ENCODE measurements at places on chromosomes 16 and 17.

- no peak for DNase-seq
These were observed 664 bp downstream of the HBQ1 start for GRCh38 chr16:180681-181564.

- DNase-seq, result no peak
These were observed 39.6 kb upstream of the RCVRN start for GRCh38 chr17:9944704-9945103.

DNA sequence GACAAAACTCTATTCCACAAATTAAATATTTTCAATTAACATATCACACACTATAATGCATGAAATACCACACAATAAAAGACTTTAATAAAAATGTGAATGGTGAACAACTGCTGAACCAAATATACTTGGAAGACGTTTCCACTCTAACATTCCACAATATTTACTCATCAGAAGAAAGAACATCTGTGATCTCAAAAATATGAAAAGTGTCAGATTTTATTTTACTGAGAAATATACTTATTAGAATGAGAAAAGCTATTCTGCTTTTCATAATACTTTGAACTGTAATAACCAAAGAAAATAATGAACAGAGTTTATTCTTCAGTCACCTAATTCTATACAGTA, 181.8 kb upstream of the AXIN2 start:
- no peak for DNase-seq

DNA sequence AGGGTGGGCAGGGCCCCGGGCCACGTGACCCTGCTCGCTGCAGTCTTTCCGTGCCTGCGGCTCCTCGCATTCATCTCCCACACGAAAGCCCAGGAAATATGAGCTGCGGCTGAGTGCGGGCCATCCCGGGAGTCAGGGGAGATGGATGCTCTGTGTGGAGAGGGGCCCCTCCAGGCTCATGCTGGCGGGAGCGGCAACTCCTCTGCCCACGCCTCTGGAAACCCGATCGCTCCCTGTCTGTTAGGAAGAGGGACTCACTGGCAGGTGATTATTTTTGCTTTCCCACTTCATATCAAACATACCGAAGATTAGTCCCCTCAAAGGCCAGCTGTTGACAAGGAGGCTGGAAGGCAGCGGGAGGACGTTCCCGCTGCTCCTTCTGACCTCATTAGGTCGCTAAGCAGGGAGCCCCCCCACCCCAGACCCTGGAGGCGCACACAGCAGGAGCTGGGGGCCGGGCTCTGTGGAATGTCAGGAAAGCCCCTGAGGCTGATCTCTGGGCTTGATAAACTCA, 228.5 kb downstream of the FOXL1 start:
- no peak for DNase-seq

GRCh38 chr17:36943250-36944191, 5.2 kb upstream of the AATF start:
- no peak for DNase-seq

DNA sequence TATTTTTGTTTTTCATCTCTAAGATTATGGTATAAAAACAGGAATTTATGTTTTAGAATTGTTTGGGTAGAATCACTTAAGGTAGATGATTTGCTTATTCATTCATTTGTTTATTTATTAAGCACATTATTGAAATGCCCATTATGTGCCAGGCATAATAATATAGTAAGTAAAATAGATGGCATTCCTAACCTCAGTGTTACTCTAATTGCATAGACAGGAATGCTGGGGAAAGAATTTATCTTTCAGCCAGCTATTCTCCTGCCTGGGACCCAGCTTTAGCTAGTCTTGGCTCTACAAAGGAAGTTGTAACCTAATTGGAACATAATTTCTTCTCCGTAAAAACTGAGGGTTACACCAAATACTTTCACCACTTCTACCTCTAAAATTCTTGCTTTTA, 44.6 kb downstream of the NFAT5 start:
- no peak for DNase-seq

DNA sequence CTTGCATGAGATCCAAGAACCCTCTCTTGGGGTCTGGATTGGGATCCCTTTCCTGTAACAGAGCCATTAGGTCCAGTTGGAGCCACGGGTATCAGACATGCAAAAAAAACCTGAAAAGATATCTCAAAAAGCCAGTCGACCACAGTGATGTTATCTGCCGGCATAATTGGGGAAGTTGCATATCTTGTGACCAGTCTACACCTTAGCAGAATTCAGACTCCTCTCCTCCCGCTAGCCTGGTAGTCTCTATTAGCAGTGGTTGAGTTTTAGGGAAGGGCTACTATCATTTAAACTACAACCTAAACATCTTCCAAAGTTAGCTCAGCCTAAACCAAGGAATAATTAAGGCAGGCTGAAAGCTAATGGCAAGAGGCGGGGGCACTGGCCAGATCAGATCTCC, 16.2 kb upstream of the PSMD7 start:
- no peak for DNase-seq

Data from stimulated activated naive B cell treated with anti-CD40 and anti-IgM and Interleukin-4, amounts not matched to agents 10 μg/mL and 1 μg/mL and 100 μg/mL, for 72 hours (primary cell).